PC-3 (cell line): ENCODE measurements at places on chromosomes 6 and 20. TPM values are rescaled to one million over a fixed set of nuclear protein-coding genes. Genes with fewer than 3 reads are reported as not detected.
A peak's percentile ranks its signal among the peaks of the same experiment; 100 is the strongest.

The IRAK1BP1 gene
- 1.8 and 3.4 TPM in 2 replicates for total RNA-seq

The ABHD16B gene
- not detected in 2 replicates for total RNA-seq

- peak; percentile 84 for DNase-seq
Observed at GRCh38 chr20:478949-479429, 16.7 kb upstream of the TBC1D20 start.

GRCh38 chr6:21914121-21914973 lies 320.8 kb downstream of the SOX4 start:
- DNase-seq: no peak

- no peak for DNase-seq
Observed at GRCh38 chr6:157648561-157648960, 174.5 kb upstream of the SNX9 start.

DNA sequence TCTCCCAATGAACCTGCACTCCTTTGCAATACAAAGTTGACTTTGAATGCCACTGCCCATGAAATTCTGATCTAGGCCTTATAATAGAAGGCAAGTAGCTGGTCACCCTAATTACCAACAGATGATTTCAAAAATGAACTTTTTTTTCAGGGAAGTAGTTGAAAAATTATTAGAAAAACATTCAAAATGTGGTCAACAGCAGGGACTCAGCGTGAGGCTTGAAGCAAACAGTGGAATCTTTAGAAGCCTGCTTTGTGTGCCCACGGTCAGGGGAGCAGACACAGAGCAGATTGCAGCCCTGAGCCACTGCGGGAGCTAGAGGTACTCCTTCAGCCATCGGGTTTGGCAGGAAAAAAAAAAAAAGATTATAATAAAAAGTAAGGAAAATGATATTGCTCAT lies 87.1 kb upstream of the HEY2 start:
- no peak for DNase-seq

The EFCAB8 gene
- total RNA-seq: not detected in 2 replicates

DNA sequence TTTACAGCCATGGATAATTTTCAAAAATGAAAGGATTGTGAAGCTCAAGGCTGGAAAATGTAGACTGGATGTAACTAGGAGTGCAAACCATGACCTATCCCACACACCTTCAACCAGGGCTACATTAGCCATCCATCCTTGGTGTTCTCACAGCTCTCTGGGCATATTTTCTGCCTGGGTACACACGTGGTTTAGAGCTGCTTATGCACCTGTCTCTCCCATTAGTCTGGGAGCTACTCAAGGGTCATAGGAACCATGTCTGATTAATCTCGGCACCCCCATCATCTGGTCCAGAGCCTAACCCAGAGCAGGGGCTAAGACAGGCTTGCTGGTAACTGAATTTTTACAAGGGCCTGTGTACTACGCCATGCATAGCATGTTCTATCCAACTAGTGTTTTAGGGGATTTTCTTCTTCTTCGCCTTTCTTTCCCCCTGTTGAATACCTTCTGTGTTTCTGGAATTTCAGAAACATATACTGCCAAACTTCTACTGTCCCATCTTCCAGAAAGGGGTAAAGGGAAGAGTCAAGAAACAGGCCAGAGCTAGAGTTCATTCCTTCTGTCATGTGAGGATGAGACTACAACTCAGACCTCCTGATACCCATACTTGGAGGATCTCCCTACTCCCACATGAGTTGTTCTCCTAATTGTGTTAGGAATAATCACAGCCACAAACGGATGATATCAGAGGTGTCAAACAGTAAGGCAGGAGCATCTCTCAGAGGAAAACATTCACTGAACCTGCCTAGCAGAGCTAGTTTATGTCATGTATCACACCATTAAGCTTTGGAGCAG lies 25.4 kb upstream of the FAM83C start:
- DNase-seq: no peak

The PARD6B gene
- total RNA-seq: 3.7 and 4.3 TPM in 2 replicates

The CALHM4 gene
- not detected in 2 replicates for total RNA-seq

- DNase-seq: no peak
Observed at GRCh38 chr20:62755817-62756724, 40.2 kb upstream of the MRGBP start.

DNA sequence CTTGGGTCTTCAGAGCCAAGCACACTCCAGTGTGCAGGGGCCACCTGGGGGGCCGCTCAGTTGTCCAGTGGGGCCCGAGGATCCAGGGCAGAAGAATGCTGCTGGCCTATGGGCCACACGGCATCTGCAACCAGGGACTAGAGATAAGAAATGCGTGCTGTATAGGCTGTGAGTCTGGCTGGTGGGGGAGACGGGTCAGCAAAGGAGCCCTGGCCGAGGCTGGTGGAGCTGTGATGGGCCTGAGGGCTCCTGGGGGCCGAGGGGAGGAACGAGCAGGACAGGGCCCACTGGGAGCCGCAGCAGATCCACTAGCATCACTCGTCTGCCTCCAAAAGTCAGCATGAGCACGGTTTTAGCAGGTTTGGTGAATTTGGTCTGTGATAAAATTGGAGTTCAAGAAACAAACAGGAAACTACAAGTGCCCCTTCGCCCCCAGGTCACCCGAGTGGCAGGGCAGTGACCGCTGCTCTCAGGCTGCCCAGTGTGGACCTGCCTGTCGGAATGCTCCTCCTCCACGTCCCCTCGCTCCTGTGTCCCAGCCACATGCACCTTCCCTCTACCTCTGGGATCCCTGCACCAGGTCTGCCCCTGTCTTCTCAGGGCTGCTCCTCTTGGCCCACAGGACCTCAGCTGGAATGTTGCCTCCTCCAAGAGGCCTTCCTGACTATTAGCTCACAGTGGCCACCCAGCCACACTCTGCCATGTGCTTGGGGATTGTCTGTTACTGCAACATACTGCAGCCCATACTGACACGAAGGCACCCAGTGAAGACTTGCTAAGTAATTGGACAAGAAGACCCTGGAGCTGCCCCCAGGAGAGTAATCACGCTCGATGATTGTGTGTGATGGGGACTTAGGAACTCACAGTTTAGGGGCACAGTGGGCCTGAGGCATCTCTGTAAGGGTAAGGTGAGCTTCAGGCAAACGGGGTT lies 10.9 kb downstream of the ACSS1 start:
- no peak for DNase-seq

The RIPOR3 gene
- 0.04 TPM in 1 of 2 replicates, not detected in the other for total RNA-seq

GRCh38 chr6:126064748-126065401 lies 78.5 kb downstream of the TRMT11 start:
- no peak for DNase-seq

The FAM217A gene
- not detected in 2 replicates for total RNA-seq

GRCh38 chr6:55474382-55474781 lies 104.6 kb downstream of the HMGCLL1 start:
- DNase-seq: peak; percentile 50
